ENCODE measurements at places on chromosomes 2 and 18.

- DNase-seq: no peak
These were observed 1244.7 kb upstream of the ZEB2 start for GRCh38 chr2:145764631-145765030.

GRCh38 chr18:3380384-3380961 lies 69.5 kb upstream of the TGIF1 start:
- no peak for DNase-seq

- DNase-seq: no peak
These were observed 163.8 kb downstream of the ETAA1 start for GRCh38 chr2:67560771-67561456.

DNA sequence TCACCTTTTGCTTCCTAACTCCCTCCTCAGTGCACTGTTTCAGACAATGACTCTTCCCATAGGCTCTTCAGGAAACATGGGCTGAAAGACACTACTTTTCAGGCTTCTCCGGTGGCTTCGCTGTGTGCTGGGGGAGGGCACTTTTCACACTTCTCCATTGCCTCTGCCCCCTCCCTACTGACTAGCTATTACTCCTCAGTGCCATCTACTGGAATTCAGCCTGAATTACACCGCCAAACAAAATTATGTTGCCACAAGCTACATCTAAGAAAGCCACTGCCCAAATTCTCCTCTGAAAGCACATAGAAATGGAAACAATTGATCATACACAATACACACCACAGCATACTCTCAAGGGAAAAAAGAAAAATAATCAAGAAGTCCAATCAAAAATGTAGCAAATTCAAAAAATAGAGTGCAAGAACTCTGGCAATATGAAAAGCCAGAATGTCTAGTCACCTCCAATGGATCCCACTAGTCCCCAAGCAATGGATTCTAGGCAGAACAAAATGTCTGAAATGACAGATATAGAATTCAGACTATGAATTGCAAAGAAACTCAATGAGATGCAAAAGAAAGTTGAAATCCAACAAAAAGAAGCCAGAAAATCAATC lies 1139.4 kb upstream of the GYPC start:
- DNase-seq: no peak

- DNase-seq: peak; percentile 69
These were observed 25.2 kb downstream of the MYCN start for GRCh38 chr2:15965564-15966019.

GRCh38 chr2:33665039-33665438 lies 65.9 kb upstream of the FAM98A start:
- DNase-seq: no peak

DNA sequence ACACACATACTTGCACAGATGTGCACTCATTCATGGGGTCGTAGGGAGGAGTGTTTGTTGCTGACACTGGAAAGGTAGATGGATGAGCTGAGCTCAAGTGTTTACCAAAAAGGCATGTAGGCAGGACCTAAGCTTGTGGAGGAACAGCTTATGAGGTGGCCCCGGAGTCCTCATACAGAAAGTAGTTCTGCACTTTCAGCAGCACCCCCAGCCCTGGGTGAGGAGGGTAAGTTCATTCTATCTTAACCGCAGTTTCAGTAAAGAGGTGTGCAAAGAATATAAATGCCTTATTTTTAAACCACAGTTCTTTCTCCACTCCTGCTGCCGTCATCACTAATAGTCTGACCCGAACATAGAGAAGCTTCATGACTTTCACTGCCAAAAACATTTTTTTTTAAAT lies 31.7 kb upstream of the RNF152 start:
- DNase-seq: no peak

GRCh38 chr2:84493514-84493913 lies 22.8 kb upstream of the DNAH6 start:
- no peak for DNase-seq

- no peak for DNase-seq
These were observed 457.3 kb downstream of the ADCYAP1 start for GRCh38 chr18:1361936-1362335.

GRCh38 chr2:48161628-48162027 lies 255.3 kb upstream of the FBXO11 start:
- no peak for DNase-seq

DNA sequence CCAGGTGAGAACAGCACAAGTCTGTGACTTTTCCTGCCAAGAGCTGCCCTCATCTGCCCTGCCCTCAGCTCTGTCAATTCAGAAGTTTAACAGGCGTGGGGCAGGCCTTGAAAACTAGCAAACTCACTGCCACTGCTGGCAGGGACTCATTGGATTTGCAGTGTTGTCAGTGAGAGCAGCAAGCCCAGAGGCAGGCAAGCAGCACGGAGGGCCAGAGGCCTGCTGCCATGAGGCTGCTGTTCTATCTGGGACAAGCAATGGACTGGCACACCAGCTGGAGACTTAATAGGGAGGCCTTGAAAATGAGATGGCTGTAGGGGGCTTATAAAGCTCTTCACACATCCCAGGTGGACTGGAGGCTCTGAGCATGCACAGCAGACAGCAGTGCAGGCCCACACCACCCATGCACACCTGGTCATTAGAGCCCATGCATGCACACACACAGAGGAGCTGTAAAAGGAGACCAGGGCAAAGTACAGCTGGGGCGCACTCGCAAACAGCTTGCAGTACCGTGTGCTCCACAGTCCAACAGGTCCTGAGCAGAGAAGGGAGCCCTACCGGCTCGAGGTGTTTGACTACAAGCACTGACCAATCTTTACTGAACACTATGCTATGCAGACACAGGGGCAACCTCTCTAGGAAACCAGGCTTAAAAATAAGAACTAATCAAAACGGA lies 28.7 kb downstream of the MGAT4A start:
- DNase-seq: no peak

DNA sequence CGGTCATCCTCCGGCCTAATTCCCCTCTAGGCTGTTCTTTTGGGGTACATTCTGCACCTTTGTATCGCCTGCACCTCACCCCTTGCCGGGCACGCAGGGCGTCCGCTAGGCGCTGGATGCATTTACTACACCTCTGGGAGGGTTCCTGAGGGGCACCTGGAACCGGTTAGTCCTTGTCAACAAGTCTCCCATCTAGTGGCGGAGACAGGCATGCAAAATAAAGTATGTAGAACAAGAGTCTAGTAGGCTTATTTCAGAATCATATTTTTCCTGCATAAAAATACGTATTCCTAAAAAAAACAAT lies 705 bp upstream of the TEX261 start:
- peak; percentile 44 for DNase-seq

GRCh38 chr2:7812231-7812995 lies 869.4 kb upstream of the ID2 start:
- no peak for DNase-seq

- DNase-seq: no peak
These were observed 64.3 kb upstream of the FZD7 start for GRCh38 chr2:201969241-201969937.

GRCh38 chr2:21229302-21229701 lies 105.5 kb downstream of the TDRD15 start:
- DNase-seq: no peak

DNA sequence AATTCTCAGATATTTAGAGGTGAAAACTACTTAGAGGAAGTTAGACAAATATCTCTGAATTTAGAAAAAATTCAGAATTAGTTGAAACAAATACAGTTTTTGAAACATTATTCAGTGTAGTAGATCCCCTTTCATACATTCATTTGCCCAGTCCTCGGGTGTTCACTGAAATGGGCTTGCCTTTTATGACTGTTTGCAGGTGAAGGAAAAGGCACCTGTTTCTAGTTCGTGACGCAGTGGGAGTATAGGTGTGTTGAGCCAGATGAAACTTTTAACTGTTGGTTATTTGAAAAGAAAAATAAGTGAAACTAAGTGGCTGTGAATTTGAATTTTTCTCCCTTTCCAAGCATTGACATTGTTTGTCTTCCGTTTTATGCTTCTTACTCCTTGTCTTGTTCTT lies 28.9 kb downstream of the TMEFF2 start:
- no peak for DNase-seq

- peak; percentile 5 for DNase-seq
These were observed 41.2 kb upstream of the DAPL1 start for GRCh38 chr2:158753641-158754611.

- no peak for DNase-seq
These were observed 83.8 kb upstream of the ACVR2A start for GRCh38 chr2:147760984-147761383.

DNA sequence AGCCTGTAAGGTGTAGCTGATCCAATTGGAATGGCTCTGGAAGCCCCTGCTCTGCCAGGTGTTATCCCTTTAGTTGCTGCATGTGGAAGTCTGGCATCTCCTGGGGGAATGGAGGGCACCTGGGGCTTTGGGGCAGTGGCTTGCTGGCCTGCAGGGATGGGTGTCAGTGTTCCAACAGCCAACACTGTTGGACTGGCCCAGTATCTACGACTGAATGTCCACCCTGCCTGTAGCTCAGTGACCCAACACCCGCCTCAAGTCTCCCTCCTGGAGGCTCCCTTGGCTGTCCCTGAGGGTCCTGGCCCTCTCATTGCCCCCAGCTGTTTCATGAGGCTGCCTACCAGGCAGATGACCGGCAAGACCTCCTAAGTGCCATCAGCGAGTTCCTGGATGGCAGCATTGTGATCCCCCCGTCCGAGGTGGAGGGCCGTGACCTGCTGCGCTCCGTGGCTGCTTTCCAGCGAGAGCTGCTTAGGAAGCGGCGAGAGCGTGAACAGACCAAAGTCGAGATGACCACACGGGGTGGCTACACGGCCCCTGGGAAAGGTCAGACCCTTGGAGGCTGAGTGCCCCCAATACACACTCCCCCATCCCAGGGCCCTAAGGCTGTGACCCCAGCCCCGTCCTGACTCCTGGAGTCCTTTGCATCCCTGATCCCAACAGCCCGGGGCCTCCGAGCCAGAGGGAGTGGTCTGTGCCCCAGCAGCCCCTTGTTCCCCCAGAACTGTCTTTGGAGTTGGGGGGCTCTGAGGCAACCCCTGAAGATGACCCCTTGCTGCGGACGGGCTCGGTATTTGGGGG lies 7.7 kb downstream of the SLC4A3 start:
- no peak for DNase-seq

DNA sequence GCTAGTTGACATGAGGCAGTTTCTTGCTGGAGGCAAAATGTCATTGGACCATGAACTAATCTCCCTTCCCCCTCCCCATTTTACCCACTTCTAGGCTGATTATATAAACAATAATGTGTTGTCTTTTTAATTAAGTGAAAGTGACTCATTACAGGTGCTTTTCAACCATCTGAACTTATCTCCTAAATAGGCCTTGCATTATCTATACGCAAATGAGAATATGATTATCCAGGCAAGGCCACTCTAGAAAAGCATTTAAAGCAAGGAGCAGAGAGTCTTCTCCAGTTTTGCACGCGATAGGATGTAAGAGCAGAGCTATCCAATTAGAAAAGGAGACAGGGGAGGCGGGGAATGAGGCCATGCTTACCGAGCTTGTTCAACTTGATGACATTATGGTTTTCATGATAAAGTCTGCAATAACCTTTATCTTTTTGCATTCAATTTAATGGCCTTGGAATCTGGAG lies 286.1 kb upstream of the SIX3 start:
- no peak for DNase-seq

- no peak for DNase-seq
These were observed 11.5 kb downstream of the TEX44 start for GRCh38 chr2:231604101-231604684.

DNA sequence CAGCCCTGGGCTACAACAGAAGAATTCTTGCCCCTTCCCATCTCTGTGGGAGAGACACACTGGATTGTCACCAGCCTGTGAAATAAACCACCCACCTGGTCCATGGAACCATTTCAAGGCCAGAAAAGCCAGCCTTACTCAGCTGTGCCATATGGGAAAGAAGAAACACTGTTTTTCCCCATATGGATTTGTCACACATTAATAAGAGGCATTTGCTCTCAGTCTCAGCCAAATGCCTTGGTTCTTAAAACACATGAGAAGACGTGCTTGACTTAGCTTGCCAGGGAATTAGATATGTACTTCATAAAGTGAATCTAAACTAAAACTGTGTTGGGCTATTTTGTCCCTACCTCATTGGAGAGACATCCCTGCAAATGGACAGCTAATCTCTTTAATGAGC lies 308.6 kb upstream of the TNP1 start:
- no peak for DNase-seq

GRCh38 chr2:208183972-208184705 lies 5.7 kb downstream of the C2orf80 start:
- no peak for DNase-seq

DNA sequence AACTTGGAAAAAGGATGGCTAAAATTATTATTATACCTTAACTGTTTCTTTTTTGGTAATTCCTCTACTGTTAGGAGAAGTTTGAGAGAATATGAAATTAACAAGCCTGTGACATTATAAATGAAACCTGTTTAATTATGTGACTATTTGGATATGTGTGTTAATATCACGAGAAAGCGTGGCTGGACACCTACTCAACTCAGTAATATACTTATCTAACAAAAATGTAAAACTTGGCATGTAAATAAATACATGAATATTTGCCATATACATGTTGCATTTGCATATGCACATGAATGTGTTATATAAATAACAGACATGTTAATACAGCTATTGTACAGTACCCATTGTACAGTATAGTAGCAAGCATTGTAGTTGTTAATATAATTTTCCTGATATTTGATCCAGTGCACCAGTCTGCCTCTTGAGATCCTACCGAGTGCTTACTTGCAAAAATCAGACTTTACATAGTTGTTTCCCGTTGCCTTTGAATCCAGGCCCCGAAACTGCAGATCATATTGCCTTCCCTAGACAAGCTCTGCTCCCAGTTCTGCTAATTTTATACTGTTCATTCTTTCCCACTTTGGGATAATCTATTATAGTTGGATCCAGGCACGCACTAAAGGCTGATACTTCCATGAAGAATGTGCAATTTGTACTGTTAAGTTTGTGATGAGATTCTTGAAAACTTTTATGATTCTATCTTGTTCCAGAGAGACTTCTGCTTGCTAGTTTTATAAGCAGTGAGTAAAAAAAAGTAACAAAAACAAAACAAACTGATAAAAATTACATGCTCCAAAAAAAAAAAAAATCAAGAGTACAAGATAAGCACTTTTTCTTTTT lies 395.6 kb downstream of the ARHGAP15 start:
- DNase-seq: no peak

DNA sequence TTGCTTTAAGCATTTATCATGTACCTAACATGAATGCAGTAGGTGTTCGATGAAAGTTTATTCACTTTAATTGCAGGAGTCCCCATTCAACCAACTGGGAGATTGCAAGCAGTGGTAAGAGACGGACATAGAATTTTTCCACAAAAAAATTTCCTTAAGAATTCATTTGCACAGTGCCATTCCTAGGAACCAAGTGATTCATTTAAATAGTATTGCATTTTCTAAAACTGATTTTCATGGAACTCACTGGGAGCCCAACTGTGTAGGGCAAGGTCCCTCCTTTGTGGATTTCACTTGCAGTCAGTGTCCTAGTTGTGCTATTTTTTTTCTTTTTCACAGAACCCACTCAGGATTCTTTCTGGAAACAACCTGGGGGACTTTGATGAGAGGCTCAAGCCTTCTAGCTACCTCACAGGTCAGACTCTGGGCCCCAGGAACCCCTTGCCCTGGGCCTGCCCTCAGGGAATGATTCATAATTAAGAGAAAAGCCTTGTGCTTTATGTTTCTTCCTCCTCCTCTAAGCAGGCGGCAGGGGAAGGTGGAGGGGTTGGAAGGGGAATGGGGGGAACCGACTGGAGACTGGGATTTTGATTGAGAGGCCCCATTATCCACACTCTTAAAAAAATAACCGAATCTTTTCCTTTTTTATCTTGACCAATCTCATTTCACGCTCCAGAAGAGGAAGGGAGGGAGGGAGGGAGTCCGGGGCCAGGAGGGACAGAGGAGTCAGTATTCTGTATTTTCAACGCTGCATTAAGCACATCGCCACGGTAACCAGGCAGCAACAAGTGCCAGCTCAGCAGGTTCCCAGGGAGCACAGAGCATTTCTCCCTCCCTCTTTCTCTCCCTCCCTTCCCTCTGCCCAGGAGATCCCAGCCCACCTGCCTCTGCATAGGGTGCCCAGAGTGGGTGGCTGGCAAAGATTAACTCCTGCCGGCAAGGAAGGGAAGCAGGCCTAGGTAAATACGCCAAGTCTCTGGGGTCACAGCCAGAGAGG lies 51.8 kb downstream of the PSD4 start:
- no peak for DNase-seq

Measured in activated naive CD8-positive, alpha-beta T cell treated with anti-CD3 and anti-CD28 coated beads for 36 hours (primary cell).